ENCODE measurements at places on chromosomes 3 and 15.

GRCh38 chr3:53516339-53516738 lies 21.9 kb downstream of the CACNA1D start:
- DNase-seq: no peak

DNA sequence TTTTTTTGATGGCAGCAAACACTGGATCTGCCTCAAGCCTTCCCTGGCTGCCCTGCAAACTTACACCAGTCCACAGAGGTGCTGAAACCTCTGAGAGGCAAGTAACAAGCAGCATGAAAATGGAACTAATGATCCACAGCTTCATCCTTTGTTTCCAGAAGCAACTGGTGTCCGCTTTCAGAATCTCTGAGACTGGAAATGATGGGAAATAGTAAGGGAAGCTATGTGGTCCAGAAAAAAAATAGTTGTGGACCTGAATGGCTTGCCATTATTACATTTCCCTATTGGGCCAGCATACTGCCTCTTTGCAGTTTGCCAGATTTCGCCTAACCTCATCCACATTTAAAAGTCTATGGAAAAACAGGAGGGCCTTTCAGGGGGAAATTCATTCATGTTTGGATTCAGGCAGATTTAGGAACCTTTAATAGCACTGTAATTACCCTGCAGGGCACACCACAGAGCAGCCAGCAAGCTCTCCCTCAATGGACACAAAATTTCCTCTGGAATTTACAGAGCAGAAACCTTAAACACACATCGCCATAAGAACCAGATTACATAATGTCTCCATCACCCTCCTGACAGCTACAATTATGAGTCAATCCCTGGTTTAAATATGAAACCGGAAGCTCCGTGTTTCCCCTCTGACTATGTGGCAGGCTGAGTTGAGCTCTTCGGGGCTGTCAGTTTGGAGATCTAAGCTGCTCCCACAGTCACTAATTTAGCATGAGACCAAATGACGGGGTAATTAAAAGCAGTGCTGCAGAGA lies 134.4 kb downstream of the TMCO5A start:
- DNase-seq: peak; percentile 33

GRCh38 chr15:78055919-78056713 lies 21.4 kb downstream of the TBC1D2B start:
- DNase-seq: no peak

- no peak for DNase-seq
These were observed 85.0 kb upstream of the P3H2 start for GRCh38 chr3:190205739-190206138.

GRCh38 chr3:189659571-189659970 lies 28.4 kb downstream of the TP63 start:
- DNase-seq: no peak

- DNase-seq: no peak
These were observed 126.9 kb upstream of the HES1 start for GRCh38 chr3:194009019-194009418.

GRCh38 chr3:43733459-43734384 lies 43.0 kb downstream of the ABHD5 start:
- DNase-seq: no peak

DNA sequence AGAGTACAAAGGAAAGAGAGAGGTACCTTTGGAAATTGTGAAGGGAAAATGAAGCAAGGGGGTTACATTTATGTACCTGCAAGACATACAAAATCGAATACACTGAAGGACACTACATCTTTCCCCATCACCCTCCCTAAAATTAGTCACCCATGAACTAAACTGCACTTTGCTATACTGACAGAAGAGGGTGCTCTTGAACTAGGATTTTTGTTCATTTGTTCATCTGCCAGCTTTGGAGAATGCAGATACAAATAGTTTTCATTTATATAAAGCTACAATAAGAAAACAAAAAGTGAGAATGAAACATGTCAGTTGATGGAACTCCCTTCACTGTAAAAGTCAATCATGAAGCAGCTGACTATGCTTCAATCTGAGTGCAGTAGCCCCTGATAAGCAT lies 55.7 kb downstream of the PCCB start:
- no peak for DNase-seq

- no peak for DNase-seq
These were observed 25.3 kb downstream of the GLCE start for GRCh38 chr15:69185706-69186105.

DNA sequence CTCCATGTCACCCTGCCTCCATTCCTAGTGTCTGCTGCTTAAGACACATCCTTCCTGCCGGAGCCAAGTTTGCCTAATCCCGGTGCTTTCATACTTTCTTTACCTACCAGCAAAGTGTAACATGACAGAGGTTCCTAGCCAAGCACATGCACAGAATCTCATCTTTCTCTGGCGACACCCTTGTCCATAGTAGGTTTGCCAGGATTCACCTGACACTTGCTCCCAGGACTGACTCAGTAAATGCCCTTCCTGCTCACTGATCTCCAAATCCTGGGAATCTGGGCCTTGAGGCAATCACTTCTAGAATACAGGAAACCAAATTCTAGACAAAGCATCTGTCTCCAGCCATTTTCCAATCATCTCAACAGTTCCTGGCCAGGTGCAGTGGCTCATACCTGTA lies 10.2 kb upstream of the NR2E3 start:
- no peak for DNase-seq

DNA sequence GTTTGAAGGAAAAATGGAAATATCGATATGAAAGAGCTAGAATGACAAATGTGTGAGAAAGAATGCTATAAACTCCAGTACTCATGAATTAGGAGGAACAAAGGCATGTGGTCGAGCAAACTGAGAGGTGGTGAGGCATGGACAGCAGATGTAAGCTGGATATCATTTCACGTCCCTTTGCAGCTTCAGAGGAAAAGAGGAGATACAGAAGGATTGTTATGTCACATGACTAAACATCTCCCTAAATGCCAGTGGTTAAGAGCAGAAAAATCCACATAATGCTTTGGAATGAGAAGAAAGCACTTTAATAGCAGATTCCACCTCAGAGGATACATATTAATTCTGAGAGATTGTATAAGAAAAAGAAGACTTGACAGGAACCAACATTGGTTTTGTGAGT lies 248.7 kb downstream of the ZIC4 start:
- no peak for DNase-seq

- no peak for DNase-seq
These were observed 235.2 kb downstream of the DTWD1 start for GRCh38 chr15:49855917-49856637.

DNA sequence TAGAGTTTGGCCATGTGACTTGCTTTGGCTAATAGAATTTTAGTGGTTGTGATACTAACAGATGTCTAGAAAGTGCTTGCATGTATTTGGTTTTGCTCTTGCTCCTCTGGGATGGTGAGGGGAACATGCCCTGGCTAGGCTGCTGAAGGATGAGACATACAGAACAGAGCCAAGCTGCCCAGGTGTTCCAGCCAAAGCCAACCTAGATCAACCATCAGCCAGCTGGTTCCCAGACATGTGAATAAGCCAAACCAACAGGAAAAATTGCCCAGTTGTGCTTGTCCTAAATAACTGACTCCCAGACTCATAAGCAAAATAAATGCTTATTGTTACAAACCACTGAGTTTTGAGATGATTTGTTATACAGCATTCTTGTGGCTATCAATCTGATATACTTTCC lies 292.6 kb downstream of the SUCLG2 start:
- DNase-seq: no peak

DNA sequence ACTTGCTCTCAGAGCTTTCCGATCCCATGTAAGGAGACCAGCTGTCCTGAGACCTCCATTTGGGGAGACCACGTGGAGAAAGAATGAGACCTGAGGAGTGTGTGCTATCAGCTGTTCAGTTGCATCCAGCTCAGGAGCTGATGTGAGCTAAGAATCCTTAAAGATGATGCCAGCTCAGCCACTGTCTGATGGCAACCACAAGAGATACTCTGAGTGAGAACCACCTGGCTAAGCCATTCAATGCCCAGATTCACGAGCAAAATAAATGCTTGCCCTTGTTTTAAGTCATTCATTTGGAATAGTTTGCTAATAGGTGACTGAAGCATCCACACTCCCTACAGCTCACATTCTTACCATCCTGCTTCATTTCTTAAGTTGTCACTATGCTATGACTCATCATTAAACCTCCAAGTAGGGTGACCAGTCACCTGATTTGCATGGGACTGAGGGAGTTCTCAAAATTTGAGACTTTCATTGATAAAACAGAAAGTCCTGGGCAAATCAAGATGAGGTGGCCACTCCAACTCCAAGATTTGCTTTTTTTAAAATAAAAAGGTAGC lies 56.4 kb downstream of the SPTSSB start:
- DNase-seq: no peak

- DNase-seq: no peak
These were observed 392.6 kb upstream of the CBLB start for GRCh38 chr3:106261396-106261795.

DNA sequence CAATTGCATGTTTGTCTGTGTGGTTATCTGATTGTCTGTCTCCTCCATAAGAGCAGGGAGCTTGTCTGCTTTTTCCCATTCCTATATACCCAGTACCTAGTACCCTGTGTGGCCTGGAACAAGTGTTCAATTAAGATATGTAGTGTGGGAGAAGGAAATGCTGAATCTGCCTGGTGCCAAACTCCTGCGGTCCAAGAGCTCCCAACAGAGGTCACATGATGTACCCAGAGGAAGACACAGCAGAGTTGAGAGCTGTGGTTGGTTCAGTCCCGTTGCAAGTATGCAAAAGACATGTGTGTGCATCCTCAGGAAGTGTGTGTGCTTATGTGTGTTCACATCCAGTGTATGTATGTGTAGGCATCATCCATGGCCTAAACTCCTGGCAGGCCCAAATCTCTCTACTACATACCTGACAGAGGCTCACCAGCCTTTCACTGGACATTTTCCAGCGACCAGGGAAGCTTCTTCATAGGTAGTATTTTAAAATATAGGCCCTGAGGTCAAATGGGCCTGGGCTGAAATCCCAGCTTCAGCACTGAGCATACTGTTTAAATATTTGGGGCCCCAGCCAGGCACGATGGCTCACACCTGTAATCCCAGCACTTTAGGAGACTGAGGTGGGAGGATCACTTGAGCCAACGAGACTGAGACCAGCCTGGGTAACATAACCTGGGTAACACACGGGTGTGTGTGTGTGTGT lies 34.0 kb upstream of the ITGA11 start:
- no peak for DNase-seq

DNA sequence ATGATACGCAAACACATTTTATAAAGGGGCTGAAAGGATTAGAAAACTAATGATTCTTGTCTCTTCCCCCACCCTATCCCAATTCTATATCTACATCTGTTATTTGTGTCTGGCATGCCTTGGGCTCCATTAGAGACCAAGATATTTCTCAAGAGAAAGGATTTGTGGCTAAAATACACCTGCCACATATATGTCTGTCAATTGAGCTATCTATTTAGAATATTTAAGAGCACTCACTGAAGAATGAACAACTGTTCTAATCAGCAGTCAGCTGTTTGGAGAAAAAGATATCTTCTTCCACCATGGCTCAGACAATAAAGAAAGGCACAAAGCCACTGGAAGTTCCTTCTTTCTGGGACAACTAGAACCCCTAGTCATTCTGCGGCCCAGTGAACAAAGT lies 61.7 kb upstream of the LRRN1 start:
- DNase-seq: no peak

DNA sequence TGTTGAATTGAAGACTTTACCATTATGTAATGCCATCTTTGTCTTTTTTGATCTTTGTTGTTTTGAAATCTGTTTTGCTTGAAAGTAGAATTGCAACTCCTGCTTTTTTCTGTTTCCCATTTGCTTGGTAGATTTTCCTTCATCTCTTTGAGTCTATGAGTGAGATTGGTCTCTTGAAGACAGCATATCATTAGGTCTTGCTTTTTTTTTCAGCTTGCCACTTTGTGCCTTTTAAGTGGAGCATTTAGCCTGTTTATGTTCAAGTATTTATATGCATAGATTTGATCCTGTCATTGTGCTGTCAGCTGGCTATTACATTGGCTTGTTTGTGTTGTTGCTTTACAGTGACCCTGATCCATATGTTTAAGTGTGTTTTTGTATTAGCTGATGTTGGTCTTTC lies 131.8 kb downstream of the ZIC1 start:
- no peak for DNase-seq

- no peak for DNase-seq
These were observed 7.0 kb downstream of the CCR2 start for GRCh38 chr3:46360907-46361306.

DNA sequence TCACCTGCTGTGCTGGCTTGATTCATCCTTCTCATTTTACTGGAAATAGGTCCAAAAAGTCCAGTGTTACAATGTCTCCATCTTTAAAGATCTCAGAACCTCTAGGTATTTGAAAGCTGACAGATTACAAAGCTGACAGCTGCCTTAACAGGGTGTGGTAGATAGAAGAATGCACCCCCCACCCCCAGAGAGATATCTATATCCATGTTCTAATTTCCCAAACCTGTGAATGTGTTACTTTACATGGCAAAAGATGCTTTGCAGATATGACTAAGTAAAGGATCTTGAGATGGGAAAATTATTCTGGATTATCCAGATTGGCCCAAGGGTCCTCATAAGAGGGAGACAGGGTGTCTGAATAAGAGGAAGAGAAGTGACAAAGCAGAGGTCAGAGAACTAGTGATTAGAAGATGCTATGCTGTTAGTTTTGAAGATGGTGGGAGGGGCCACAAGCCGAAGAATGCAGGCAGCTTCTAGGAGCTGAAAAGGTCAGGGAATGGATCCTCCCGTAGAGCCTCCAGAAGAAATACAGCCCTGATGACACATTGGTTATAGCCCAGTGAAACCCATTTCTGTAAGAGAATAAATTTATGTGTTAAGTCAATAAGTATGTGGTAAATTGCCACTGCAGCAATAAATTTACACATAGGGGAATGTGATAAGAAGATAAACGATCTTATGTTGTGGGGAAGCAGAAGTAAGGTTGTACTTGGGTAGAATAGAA lies 21.5 kb upstream of the FSTL1 start:
- no peak for DNase-seq

GRCh38 chr3:99934975-99935797 lies 117.5 kb downstream of the CMSS1 start:
- DNase-seq: no peak

DNA sequence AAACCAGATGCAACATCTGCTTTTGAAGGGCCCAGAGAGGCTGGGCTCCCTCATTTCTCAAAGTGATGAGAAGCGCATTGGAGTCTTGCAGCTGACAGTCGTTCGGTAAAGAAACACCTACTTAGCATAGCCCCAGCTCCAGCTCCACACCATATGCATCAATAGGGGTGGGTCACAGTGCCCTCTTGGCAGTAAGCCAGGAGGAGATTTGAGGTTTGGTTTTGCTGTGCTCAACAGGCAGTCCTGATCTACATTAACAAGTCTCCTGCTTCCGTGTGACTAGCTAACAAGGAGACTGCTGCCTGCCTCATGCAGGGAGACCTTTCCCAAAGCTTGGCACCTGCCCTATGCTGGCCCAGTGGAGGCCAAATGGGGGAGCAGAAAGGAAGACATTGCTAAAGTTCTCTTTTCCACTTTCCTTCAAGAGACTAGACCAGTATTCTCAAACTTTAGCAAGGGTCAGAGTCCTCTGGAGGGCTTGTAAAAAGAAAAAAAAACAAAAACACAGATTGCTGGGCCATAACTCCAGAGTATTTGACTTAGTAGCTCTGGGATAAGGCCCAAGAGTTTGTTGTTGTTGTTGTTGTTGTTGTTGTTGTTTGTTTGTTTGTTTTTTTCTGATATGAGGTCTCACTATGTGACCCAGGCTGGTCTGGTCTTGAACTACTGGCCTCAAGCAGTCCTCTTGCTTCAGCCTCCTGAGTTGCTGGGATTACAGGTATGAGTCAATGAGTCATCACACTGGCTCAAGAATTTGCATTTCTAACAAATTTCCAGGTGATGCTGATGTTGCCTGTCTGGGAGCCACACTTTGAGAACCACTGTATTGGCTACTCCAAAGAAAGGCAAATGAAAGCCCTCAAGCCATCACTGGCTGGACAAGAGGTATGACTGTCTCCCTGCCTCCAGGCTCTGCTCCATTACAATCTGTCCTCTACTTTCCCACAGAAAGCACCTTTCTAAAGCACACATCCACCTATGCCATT lies 294.9 kb downstream of the RORA start:
- DNase-seq: no peak
